Pancreas (tissue), 10 donors: ENCODE measurements at places on chromosomes 2 and 18. TPM values are rescaled to one million over a fixed set of nuclear protein-coding genes. Genes with fewer than 3 reads are reported as not detected.
A peak's percentile ranks its signal among the peaks of the same experiment; 100 is the strongest.

The GPR45 gene
- total RNA-seq = not detected

The STPG4 gene
- not detected for total RNA-seq

The COLEC12 gene
- total RNA-seq = 1.9 TPM

The SAP130 gene
- 9.0 TPM for total RNA-seq

The PCARE gene
- total RNA-seq = not detected

The CCDC178 gene
- total RNA-seq = 0.51 TPM

The MC4R gene
- total RNA-seq = not detected

The SIX3 gene
- total RNA-seq = 0.19 TPM

The SCN7A gene
- total RNA-seq = 1.4 TPM

The ATP6V1B1 gene
- total RNA-seq = 1.4 TPM

The REG3G gene
- 910 TPM for total RNA-seq

The CGREF1 gene
- 0.89 TPM for total RNA-seq

DNA sequence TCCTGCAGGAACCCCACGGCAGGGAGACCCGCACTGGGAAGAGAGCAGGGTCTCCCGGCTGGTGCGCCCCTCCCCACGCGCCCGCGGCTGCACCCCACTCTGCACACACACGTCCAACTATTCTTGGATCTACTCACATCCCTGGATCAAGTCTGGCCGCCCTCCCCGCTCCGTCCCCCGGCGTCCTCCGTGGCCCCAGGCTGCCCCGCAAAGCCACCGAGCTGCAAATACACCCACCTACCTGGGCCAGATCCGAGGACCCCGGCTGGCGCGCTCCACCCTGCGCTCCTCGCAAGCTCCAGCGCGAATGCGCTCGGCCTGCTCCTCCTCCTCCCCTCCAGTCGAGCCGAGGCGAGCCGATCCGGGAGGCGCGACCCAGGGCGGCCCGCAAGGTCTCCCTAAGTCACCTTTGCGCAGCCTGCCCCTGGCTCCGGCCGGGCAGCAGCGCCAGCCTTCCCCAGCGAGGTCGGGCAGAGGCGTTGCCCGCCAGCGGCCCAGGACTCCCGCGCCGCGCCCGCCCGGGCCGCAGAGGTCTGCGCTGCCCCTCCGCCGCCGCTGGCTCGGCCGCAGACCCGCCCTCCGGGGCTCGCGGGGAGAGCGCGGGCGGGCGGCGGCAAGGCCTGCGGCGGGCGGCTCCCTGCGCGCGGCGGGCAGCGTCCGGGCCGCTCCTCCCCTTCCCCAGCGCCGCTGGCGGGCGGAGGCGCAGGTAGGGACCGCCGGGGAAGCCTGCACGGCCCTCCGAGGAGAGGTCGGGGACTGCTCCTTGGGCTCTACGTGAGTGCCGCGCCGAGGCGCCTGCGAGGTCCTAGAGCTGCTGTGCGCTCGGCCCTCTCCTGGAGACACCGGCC is 126.0 kb downstream of the OSBPL1A start:
- H3K4me1 ChIP-seq = peaks cover 3% of the 10 kb centered on the region
- peak overlapping the region; percentile 61 for H3K27ac ChIP-seq
- H3K36me3 ChIP-seq = no peaks in the 10 kb centered on the region
- H3K4me3 ChIP-seq = peak overlapping the region; percentile 73

DNA sequence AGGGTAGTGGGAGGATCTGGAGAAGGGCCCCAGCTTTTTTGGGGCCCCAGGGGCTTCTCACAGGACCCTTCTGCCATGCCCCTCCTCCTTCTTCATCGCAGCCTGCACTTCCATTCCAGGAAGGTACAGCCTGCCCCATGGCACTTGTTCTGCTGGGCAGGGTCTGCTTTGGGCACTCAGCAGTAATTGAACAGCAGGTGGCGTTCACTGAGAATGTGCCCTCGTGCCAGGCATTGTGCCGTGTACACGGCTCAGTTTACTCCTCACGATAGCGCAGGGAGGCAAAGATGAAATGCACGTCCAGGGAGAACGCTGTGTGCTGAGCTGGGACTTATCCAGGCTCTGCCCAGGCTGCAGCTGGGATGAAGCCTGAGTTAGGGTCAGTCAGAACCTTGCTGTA is 54.8 kb upstream of the ASB18 start:
- no peaks in the 10 kb centered on the region for H3K4me1 ChIP-seq
- H3K27me3 ChIP-seq = no peaks in the 10 kb centered on the region
- H3K36me3 ChIP-seq = no peaks in the 10 kb centered on the region

- no peaks in the 10 kb centered on the region for H3K27me3 ChIP-seq
- DNase-seq = no peak
- no peaks in the 10 kb centered on the region for H3K4me1 ChIP-seq
- H3K4me3 ChIP-seq = no peak overlapping the region
Observed at GRCh38 chr2:64447317-64448040, 6.5 kb upstream of the LGALSL start.

DNA sequence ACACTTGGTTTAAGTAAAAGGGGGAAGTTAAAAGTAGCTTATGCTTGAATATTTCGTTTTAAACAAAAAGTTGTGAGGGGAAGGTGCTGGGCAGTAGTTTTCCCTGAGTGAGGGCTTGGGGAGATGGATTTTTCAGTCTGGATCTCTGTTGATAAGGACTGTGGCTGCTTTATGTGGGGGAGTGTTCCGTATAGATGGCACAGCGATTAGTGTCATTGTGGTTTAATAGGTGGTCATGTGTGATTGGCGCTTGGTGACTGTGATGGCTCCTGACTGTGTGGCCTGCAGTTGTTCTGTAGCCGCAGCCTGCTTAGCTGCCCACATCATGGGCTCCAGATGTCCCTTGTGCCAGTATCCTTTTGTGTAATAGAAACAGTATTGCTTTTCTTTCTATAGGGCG is 156.2 kb downstream of the WDSUB1 start:
- no peak overlapping the region for H3K27ac ChIP-seq
- H3K4me1 ChIP-seq = no peaks in the 10 kb centered on the region
- no peak for DNase-seq
- no peaks in the 10 kb centered on the region for H3K27me3 ChIP-seq
- no peaks in the 10 kb centered on the region for H3K36me3 ChIP-seq

DNA sequence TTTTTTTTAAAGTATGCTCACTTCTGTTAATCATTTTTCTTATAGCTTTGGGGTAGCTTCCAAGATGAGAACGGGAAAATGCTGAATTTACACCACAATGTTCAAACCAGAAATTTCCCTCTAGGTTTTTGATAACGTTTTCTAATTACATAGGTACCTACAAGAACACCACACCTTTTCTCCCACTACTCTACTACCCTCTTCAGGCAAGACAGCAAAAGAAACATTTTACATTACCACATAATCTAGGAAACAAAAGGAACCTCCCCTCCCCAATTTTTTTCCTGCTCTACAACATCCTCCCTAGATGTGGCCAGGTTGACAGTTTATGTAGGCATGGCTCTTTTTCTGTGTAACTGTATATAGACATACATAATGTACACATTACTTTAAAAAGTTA is 32.4 kb downstream of the NDUFAF7 start:
- no peaks in the 10 kb centered on the region for H3K4me1 ChIP-seq
- H3K27ac ChIP-seq = no peak overlapping the region
- no peak overlapping the region for H3K4me3 ChIP-seq
- DNase-seq = no peak
- no peaks in the 10 kb centered on the region for H3K27me3 ChIP-seq
- peaks cover 3% of the 10 kb centered on the region for H3K36me3 ChIP-seq

DNA sequence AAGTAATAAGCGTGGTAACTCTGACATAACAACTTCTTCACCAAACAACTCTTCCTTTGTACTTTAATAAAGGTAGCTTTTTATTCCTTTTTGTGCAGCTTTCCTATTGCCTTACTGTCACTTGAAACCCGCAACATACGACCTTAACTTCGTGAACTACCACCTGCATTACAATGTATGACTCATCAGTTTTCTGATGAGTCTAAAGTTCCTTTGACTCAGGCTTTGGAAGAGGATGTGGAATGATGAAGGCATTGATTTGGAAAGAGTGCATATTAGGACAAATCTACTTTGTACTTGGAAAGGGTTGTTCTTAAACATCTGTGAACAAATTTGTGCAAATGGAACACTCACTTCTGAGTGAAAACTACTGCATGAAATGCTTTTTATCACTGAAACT is 1012.1 kb downstream of the TMEM182 start:
- no peaks in the 10 kb centered on the region for H3K36me3 ChIP-seq
- no peaks in the 10 kb centered on the region for H3K4me1 ChIP-seq
- DNase-seq = no peak

GRCh38 chr18:11826836-11827235 is 24.4 kb upstream of the CHMP1B start:
- no peaks in the 10 kb centered on the region for H3K4me1 ChIP-seq
- H3K4me3 ChIP-seq = no peak overlapping the region
- DNase-seq = no peak
- H3K27me3 ChIP-seq = no peaks in the 10 kb centered on the region
- H3K36me3 ChIP-seq = no peaks in the 10 kb centered on the region

GRCh38 chr18:63831080-63831788 is 56.0 kb downstream of the SERPINB7 start:
- H3K27me3 ChIP-seq = no peaks in the 10 kb centered on the region
- no peaks in the 10 kb centered on the region for H3K36me3 ChIP-seq
- H3K4me3 ChIP-seq = no peak overlapping the region
- H3K27ac ChIP-seq = no peak overlapping the region
- DNase-seq = no peak

DNA sequence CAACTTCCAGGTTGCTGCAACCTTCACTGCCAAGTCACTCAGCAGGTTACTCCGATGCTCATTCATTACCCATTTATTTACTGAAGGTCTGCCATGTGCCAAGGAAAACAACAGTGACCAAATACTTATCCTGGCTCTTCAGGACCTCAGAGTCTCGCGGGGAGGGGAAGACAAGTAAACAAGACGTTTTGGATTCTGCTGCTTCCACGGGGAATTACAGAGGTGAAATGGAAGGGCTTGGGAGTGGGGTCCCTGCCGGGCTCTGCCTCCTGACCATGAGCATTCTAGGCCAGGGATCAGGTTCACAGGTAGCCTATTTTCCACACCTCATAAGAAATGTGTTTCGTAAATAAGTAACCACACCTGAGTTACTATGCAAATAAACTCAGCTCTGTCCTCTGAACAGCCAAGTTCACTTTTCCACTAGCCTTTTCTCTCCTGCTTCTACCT is 68.1 kb downstream of the CLHC1 start:
- peak; percentile 61 for DNase-seq
- no peak overlapping the region for H3K4me3 ChIP-seq
- H3K27me3 ChIP-seq = no peaks in the 10 kb centered on the region
- peak overlapping the region; percentile 81 for H3K27ac ChIP-seq
- no peaks in the 10 kb centered on the region for H3K36me3 ChIP-seq

DNA sequence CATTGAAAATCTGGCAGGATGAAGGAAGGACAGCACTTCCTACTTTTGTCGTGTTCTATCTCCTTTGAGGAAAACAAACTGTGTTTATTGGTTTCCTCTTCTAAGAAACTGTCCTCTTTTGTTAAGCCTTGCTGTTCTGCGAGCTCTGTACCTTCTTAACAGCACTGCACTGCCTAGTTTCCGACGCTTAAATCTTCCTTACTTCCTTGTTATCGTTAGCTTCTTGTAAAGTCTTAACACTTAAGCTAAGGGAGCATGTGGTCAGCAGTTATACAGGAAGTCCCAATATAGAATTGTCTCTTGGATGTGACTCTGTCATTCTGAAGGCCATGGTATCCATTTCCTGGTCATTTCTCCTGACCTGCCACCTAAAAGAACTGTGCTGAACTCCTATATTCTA is 552.8 kb upstream of the NRP2 start:
- no peaks in the 10 kb centered on the region for H3K36me3 ChIP-seq
- H3K4me3 ChIP-seq = no peak overlapping the region
- H3K27me3 ChIP-seq = no peaks in the 10 kb centered on the region
- H3K4me1 ChIP-seq = no peaks in the 10 kb centered on the region

- H3K4me3 ChIP-seq = no peak overlapping the region
- H3K27me3 ChIP-seq = no peaks in the 10 kb centered on the region
- no peak for DNase-seq
- no peak overlapping the region for H3K27ac ChIP-seq
Observed at GRCh38 chr2:3312576-3313345, 64.9 kb downstream of the EIPR1 start.

DNA sequence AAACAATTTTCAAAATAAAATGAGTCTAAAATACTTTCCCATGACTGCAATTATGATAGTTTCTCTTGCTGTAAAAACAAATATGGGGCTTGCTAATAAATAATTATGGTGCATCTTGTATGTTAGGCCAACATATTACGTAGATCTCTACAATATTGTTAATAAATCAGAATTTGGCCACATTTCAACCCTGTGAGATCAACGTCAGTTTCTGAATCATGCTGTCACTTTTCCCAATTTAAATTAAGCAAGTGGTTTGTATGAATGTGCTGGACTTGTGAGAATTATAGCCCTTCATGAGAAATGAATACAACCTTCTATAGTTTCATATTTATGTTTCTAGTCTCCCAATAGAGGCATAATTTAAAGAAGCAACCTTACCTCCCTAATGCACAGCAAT is 808.9 kb downstream of the SUCLG1 start:
- H3K36me3 ChIP-seq = no peaks in the 10 kb centered on the region
- DNase-seq = no peak
- H3K4me3 ChIP-seq = no peak overlapping the region
- H3K27ac ChIP-seq = no peak overlapping the region
- no peaks in the 10 kb centered on the region for H3K27me3 ChIP-seq

DNA sequence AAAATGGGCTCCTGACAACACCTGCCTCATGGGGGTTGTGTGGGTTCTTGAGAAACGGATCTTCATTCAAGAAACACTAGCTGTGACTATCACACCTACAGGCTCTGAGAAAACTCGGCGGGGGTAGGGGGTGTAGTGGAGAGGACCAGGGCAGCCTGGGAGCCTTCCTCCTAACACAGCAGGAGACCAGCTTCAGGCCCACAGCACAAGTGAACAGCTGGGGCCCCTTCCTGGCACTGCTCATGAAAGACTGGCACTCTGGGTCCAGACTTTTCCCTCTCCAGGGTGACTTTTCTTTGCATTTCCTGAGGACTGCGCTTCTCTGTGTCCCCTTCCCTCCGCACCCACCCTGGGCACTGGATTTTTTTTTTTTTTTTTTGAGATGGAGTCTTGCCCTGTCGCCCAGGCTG is 7.2 kb upstream of the SEMA4C start:
- H3K36me3 ChIP-seq = no peaks in the 10 kb centered on the region
- H3K4me3 ChIP-seq = no peak overlapping the region
- DNase-seq = no peak
- no peak overlapping the region for H3K27ac ChIP-seq
- H3K27me3 ChIP-seq = no peaks in the 10 kb centered on the region
- H3K4me1 ChIP-seq = no peaks in the 10 kb centered on the region

DNA sequence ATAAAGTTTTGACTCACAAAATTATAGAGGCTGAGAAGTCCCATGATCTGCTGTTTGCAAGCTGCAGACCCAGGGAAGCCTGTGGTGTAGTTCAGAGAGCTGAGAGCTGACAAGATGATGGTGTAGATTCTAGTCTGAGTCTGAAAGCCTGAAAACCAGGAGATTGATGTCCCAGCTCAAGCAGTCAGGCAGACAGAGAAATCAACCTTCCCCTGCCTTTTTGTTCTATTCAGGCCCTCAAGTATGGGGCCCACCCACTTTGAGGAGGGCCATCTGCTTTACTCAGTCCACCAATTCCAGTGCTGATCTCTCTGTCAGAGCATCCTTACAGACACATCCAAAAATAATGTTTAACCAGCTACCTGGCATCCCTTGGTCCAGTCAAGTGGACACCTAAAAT is 479.6 kb downstream of the STK39 start:
- H3K36me3 ChIP-seq = no peaks in the 10 kb centered on the region
- H3K4me3 ChIP-seq = no peak overlapping the region
- no peak overlapping the region for H3K27ac ChIP-seq
- H3K4me1 ChIP-seq = peaks cover 2% of the 10 kb centered on the region

GRCh38 chr18:79283131-79283810 is 112.5 kb upstream of the NFATC1 start:
- H3K4me1 ChIP-seq = no peaks in the 10 kb centered on the region
- DNase-seq = no peak
